Jurkat, Clone E6-1 (cell line): ENCODE measurements at places on chromosomes 2 and 18.

GRCh38 chr2:48568547-48568946, 38.6 kb downstream of the STON1 start:
- DNase-seq: no peak

DNA sequence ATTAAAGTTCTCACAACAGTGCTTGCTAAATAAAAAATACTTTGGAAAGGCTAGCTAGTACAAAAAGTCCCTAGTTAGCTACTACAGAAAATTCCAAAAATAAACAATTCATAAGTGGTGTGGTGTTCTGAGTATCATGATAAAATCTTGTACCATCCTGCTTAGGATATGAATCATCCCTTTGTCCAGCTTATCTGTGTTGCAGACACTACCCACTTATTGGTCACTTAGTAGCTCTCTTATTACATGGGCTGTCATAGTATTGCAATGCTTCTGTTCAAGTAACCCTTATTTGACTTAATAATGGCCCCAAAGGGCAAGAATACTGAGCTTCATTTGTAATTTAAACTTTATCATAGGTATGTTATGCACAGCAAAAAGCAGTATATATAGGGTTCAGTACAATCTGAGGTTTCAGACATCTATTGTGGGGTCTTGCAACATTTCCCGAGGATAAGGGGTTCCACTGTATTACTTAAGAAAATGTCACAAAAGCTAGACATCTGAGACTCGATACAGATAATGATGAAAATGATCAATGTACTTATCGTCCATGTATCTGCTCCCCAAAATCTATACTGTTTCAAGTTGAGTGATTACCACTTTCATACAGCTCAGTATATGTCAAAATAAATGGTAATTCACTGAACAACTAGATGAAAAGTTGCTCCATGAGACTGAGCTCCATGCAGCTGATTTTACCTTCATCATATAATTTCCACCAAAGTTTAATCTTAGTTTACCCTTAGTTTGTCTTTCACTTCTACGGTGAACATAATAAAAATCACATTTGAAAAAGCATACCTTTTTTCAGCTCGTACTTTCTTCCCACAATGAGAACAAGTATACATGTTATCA, 93.8 kb downstream of the C2orf74 start:
- DNase-seq: no peak

GRCh38 chr2:8575038-8575833, 106.6 kb upstream of the ID2 start:
- peak; percentile 73 for DNase-seq

DNA sequence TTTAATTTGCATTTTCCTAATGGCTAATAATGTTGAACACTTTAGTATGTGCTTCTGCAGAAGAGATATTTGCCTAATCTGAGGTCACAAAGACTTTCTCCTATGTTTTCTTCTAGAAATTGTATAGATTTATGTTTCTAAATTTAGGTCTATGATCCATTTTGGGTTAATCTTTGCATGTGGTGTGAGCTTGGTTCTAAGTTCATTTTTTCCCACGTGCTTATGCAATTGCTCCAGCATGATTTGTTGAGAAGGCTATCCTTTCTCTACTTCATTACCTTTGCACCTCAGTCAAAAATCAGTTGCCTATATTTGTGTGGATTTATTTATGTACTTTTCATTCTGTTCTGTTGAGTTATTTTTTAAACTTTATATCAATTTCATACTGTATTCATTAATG, 15.0 kb upstream of the RNF103 start:
- no peak for DNase-seq

- DNase-seq: no peak
Observed at GRCh38 chr2:22882643-22883042, 502.3 kb upstream of the KLHL29 start.

DNA sequence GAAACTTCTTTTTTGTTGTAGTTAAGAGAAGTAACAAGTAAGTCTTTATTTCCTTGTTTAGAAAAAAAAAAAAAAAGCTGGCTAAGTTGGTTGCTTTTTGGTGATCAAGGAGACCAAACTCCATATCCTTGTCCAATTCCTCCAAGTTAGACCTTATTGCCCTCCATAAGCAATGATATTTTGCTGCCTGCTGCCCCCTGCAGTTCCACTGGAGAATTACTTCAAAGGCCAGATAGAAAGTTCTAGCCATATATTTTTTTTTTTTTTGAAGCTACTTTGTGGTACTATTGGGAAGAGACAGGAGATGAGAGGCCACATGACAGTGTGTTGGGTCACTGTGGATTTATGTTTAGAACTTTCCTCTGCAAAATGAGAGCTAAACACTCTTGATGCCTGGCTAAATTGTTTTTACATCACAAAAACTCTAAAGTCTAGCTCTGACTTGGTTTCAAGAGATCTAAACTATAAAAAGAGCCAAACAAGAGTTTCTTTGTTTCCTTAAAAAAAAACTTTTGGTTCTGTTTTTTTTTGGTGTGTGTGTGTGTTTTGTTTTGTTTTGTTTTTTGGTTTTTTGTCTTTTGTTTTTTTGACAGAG, 80.7 kb upstream of the RASGRP3 start:
- peak; percentile 39 for DNase-seq

DNA sequence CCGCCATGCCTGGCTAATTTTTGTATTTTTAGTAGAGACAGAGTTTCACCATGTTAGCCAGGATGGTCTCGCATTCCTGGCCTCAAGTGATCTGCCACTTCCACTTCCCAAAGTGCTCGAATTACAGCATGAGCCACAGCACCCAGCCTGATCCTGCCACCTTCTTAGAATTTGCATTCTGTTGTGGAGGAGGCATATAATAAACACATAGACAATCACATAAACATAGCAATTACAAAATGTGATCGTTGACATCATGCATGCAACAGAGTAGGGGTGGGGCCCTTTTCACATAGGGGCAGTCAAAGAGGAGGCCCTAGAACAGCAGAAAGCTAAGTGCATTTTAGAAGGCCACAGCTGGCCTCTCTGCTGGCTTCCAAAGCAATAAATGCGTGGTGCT, 39.9 kb upstream of the TSPYL6 start:
- DNase-seq: no peak

DNA sequence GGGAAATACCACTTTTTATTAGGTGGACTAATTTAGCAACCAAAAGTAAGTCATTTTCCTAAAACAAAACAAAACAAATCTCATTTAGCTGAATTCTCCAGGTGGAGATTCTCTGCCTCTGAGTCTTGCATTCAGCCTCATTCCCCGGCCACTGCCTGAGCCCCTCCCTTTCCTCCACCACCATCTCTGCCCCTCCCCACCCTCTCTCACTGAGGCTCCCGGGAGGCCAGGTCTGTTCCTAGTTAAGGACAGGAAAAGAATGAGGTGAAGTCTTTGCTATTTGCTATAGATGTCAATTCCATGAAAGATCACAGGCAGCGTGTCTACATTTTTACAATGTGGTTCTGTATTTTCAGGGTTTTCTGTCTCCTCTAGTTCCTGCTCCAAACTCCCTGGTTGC, 83.0 kb upstream of the SOX11 start:
- DNase-seq: no peak

DNA sequence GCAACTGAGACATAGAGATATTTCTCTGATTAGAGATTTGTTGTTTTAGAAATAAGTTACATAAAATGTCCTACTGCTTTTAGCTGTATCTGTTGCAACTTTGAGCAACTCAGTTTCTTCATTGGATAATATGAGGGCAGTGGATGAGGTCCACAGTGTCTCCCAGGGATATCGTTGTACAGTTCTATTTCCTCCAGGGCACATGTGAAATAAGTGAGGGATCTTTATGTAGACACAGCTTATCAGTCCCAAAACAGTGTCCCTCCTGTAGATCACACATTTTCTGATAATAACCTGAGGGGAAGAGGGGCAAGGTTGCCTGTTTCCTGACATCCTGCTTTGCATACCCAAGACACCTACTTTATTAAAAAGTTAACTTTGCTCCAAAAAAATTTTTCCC, 1231.2 kb upstream of the ZEB2 start:
- no peak for DNase-seq

- no peak for DNase-seq
Observed at GRCh38 chr2:64866797-64867196, 122.4 kb upstream of the SLC1A4 start.

DNA sequence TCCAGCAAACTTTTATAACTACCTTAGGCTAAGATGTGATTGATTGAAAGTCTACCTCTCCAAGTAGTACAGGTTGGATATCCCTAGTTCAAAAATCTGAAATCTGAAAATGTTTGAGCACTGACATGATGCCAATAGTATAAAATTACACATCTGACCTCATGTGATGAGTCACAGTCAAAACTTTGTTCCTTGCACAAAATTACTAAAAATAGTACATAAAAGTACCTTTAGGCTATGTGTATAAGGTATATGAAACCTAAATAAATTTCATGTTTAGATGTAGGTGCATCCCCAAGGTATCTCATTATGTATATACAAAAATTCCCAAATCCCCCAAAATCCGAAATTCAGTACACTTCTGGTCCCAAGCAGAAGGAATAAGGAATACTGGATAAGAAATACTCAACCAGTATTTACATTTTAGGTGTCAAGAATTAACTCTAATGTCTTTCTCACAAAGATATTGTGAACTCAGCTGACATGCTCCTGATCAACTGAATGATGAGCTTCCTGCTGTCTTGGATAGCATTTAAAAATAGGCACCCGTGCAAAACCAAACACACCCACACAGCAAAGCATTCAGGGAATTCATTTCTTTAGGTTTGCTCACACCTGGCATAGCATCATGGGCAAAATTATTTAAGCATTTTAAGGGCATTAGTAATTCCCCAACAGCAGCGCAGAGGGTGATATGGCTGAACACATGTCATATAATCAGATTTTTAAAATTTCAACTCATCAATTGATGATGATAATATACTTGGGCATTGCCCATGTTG, 497.4 kb upstream of the MEIS1 start:
- DNase-seq: no peak

- DNase-seq: no peak
Observed at GRCh38 chr2:156017341-156017885, 315.1 kb downstream of the NR4A2 start.

- DNase-seq: peak; percentile 45
Observed at GRCh38 chr2:44433895-44434294, 72.1 kb downstream of the CAMKMT start.

DNA sequence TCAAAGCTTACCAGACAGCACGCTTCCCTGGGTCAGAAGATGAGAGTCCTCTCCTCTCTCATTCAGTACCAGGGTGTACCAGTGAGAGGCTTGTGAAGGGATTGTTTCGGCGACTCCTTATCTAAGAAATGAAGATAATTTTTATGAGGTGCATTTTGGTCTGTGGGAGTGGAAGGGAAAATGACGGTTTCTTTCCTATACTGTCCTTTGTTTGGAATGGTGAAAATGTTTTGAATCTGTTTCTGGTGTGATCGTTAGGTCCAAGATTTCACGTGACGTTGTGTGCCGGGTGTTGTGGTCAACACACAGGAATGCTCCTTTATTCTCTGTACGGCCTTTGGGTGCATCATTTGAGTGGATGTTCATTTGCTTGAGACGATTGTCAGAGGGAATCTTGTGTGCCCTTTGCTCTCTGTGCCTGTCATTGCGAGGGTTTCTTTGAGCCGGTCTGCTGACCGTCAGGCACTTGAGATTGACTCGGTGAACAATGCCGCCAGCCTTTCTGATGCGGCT, 183.5 kb downstream of the AGAP1 start:
- no peak for DNase-seq

DNA sequence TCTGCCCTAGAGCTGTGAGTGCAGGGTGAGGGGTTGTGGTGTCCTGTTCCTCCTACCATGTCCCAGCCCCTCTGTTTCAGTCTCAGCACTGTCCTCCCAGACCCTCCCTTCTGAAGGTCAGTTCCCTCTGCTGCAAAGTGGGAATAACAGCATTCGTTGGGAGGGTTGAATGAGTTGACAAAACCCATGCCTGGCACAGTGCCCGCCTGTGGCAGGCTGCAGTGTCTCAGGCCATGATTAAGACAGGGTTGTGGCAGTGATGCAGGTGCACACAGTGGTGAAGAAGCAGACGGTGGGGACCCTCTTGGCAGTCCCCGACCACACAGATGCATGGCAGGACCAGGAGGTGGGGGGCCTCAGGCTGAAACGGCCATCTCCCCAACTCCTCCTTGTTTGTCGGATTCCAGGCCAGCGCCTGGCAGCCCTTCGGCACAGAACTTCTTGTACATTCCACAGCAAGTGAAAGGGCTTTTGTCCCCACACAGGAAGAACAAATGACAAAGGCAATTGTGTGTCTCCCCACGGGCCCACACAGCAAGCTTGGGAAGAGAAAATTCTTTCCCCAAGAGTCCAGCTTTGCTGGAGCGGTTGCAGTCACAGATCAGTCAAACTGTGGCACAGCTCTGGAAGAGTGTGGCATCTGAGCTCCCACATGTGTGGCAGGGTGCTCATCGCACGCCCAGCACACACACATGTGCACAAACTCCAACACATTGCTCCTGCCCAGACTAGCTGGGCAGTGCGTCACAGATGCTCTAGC, 92.0 kb upstream of the MSH2 start:
- DNase-seq: no peak
